ENCODE measurements at places on chromosomes 13 and 19.

GRCh38 chr19:31534786-31535657 lies 185.8 kb upstream of the TSHZ3 start:
- DNase-seq: no peak

GRCh38 chr13:41017817-41018601 lies 1.1 kb downstream of the ELF1 start:
- no peak for DNase-seq

DNA sequence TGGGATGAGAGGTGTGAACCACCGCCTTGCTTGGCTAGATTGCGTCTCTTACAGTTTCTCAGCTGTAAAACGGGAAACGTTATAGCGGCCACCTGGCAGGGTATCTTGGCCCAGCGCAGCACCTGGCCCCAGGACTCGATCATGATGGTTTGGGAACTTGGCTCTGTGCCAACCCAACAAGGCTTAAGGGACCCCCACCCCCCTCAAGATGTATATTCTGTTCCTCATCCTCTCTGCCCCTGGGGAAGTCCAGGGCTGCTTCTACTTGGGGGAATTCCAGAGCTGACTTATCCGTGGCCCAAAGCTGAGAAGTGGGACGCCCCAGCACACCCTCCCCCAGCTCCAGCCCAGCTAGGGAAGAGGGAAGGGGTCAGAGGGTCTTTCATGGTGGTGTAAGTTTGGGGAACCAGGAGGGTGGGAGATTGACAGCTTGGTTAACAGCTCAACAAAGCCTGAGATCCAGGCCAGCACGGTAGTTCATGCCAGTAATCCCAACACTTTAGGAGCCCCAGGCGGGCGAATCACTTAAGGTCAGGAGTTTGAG lies 695 bp downstream of the ICAM1 start:
- no peak for DNase-seq

- no peak for DNase-seq
These were observed 852.7 kb upstream of the KLHL1 start for GRCh38 chr13:70960841-70961443.

- DNase-seq: no peak
These were observed 5.0 kb downstream of the LRRC25 start for GRCh38 chr19:18392417-18392816.

DNA sequence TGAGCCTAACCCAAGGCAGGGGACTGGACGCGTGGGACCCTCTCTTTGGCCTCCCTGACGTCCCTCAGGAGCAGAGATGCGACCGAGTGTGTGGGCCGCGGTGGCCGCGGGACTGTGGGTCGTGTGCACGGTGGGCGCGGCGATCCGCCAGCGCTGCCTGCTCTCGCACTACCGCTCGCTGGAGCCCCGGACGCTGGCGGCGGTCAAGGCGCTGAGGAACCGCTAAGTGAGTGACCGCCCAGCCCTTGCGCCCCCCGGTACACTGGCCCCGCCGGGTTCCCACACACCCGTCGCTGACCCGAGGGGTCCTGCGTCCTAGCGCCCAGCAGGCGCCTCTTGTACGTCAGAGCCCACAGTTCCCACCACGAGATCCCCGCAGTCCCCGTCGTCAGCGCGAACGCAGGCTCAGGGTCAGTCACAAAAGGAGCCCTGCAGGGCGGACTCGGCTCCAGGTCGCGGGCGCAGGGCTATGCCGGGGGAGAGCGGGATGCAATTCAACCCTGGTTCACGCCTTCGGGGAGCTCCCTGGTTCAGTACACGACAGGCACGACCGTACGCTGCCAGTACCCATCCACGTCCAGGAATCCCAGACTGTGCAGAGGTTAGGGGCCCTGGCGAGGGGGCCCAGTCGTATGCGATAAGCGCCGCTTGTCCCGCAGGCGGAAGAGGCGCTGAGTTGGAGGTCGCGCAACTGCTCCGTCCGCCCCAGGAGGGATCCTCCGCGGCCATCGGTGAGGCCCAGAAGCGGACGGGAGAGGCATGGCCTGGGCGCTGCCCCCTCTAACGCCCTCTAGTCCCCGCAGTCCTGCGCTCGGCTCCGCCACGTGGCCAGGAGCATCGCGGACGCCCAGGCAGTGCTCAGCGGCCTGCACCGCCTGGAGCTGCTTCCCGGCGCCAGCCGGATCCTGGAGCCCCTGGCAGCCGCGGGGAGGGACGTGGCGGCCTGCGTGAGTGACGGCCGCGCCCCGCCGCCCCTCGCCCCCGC lies 3.6 kb upstream of the IFNL2 start:
- no peak for DNase-seq

DNA sequence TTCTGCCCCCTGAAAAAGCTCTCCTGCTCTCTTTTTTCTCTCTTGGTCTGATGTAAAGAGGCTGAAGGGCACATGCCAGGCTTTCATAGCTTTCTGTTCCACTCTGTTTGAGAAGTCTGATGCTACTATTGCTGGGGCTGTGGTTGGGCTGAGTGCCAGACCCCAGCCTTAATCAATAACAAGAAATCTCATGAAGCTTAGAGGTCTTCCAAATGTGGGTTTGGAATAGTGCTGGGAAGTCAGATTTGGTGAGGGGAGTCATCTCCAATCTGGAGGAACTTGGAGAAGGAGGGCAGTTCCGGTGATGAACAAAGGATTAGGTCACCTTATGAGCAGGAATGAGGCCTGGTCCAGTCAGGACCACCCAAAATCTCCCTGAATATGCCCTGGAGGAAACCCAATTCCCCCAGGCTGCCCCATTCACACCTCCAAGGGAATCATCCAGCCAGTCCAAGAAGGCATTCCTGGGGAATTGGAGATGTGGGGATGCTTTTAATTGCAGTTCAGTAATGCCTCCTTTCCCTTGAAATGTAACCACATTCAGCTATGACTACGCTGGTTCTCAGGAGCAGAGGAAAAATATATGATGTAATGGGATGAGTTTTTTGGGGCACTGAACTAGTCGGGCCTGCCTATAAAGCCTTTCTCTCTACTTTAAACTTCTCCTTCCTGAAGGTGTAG lies 102.0 kb downstream of the STARD13 start:
- DNase-seq: no peak

- DNase-seq: no peak
These were observed 20.0 kb upstream of the AMER2 start for GRCh38 chr13:25192052-25192451.

DNA sequence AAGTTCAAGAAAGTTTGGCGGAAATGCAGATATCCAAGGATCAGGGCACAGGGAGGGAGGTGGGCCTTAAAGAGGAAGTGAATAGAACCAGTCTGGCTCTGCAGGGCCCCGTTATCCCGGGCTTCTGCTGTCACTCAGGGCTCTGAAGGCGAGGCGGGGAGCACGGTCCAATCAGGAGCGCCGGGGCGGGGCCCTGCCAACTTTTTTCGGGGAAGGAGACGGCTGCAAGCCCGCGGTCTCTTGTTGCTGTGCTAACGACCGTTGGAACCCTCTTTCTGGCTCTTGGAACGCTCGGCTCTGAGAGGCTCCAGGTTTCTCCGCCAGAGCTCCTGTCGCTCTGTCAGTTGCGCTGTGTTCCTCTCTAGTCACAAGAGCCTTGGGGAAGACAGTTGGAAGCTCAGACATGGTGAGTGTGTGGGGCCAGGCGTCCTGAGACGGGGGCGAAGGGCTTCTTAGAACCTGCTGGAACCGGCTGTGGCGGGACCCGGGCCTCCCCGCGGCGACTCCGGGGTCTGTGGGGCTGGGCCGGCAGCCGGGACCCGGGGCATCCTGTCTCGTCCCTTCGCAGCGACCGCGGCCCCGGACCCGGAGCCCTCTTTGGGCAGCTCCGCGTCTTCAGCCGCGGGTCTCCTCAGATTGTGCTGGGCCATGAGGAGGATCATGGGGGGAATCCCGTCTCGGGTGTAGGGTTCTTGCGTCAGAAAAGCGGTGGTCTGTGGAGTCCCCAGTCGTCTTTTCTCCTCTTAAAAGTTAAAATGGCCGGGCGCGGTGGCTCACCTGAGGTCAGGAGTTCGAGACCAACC lies 27.7 kb downstream of the ZNF844 start:
- no peak for DNase-seq

- DNase-seq: no peak
These were observed 879.6 kb upstream of the SLC10A2 start for GRCh38 chr13:103945836-103946235.

GRCh38 chr19:18460900-18461299 lies 23.0 kb upstream of the ISYNA1 start:
- no peak for DNase-seq

DNA sequence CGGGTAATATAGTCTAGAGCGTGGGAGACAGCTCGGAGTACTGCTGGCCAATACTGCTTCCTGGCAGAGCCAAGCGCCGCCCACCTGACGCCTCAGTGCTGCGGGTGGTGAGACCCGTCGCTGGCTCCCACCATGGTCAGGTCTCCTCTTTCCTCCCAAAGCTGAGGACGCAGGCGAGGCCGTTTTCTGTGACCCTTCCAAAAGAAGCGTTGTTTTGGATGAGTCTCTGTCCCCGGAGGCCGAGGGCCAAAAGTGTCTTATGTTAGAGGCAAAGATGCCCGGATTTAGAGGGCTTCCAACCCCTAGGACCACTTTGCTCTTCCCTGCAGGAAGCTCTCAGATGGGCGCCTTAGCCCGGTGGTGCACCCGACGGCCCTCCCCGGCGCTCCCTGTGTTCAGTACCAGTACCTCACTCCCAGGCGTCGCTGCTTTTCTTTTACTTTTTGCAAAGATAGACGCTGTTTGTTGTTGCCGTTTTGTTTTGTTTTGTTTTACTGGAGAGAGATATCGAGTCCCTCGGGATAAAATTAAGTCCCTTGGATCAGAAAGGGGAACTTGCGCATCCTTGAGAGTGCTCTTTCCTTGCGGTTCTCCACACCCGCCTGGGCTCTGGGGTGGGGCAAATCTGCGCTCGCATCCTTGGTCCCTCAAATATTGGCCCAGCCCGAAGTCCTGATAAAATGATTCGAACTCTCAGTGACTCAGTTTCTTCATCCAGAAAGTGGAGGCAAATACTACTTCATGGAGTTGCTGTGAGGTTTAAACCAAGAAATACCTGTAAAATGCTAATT lies 7.0 kb downstream of the PDX1 start:
- DNase-seq: no peak

DNA sequence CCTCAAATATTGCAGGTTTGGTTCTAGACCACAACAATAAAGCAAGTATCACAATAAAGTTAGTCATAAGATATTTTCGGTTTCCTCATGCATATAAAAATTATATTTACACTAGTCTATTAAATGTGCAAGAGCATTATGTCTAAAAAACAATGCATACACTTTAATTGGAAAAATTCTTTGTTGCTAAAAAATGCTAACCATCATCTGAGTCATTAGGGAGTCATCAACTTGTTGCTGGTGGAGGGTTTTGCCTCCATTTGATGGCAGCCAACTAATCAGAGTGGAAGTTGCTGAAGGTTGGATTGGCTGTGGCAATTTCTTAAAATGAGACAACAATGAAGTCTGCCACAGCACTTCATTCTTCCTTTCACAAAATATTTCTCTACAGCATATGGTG lies 422.3 kb upstream of the GPC6 start:
- no peak for DNase-seq

- no peak for DNase-seq
These were observed 34.9 kb upstream of the FLT1 start for GRCh38 chr13:28529836-28530235.

GRCh38 chr13:59494151-59494550 lies 669.6 kb downstream of the DIAPH3 start:
- no peak for DNase-seq

DNA sequence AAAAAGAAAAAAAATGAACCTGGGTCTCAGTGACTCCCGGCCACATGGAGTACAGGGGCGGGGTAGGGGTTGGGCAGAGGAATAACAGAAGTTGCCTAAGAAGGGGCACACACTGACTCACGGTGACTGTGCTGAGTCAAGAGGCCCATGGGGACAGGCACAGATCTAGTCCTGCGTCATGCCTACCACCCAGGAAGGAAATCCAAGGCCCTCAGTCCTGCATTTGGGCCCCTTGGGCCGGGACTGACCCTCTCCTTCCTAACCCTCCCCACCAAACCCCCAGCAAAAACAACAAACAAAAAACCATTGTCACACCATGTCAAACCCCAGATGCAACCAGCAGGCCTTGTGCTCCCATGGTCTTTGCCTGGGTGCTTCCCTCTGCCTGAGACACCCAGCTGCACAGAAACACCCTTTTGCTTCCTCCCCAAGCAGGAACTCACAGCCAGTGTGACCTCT lies 9.6 kb upstream of the NOTCH3 start:
- DNase-seq: no peak

DNA sequence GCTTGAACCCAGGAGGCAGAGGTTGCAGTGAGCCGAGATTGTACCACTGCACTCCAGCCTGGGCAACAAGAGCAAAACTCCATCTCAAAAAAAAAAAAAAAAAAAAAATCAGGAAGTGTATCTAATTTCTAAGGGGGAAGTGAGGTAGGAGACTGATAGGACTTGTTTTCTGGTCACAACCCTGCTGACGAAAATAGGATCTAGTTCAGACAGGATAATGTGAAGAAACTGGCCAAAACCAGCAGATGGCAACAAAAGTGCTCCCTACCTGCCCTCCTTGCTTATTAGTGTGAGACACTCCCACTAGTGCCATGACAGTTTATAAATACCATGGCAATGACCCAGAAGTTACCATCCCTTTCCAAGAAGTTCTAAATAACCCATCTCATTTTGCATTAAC lies 36.0 kb upstream of the KPNA3 start:
- DNase-seq: no peak

DNA sequence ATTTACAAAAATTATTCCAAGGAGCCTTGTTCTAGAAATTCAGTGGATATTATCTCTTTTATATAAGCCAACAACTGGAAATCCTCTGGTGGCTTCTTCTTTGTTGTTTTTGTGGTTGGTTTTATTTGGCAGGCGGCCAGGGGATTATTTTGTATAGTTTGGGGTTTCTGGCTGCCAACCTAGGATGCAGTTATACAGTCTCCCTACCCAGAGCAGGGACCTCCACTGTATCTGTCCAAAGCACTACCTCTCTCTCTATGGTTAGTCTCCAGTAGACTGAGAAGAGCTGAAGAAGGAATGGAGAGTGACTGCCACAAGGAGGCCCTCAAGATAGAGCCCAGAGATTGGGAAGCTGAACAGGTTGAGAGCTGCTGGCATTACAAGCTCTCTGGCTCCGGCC lies 80.2 kb downstream of the ZAR1L start:
- no peak for DNase-seq

DNA sequence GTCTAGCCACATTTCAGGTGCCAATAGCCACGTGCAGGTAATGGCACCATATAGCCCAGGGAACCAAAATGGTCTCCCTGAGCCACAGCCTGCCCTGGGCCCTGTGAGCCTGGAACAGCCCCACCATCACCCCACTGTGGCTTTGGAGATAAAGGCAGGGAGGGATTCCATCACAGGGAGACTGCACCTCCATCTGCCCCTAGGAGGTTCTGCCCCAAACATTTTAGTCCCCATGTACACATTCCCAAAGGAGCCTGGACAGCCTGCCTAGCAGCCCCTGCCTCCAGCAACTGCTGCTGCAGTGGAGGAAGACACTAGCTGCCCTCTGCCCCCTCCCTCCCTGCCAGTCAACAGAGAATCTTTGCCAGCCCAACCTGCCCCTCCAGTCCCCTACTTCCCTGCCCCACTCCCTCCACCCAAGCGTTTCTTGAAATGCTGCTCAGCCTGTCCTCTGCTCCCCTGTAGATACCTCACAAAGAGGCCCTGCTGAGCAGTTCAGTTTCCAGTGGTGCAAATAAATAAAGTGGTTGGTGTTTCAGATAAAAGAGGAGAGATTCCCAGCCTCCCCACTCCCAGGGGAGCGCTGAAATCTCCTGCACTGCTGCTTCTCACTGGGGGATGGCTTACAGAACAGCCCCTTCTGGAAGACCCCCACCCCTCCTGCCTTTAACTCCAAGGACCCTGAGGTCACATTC lies 921.8 kb downstream of the UQCRFS1 start:
- DNase-seq: no peak

- no peak for DNase-seq
These were observed 6.7 kb upstream of the GNA15 start for GRCh38 chr19:3129112-3129511.

- no peak for DNase-seq
These were observed 870 bp downstream of the ZNF442 start for GRCh38 chr19:12364391-12365235.

GRCh38 chr13:27919934-27920676 lies at the start of gene PDX1:
Gene PDX1 (plus strand): TSS chr13:27920000. CDS start chr13:27920139, 139 bp downstream.
- no peak for DNase-seq

All from NCI-H2081 treated with DMSO at 0.1 percent for 48 hours (cell line).